Cardiac muscle cell (in vitro differentiated cells and primary cell): ENCODE measurements at places on chromosomes 2 and 18. TPM values are rescaled to one million over a fixed set of nuclear protein-coding genes. Genes with fewer than 3 reads are reported as not detected.
A peak's percentile ranks its signal among the peaks of the same experiment; 100 is the strongest.

The UGT1A8 gene
- not detected in 2 replicates for total RNA-seq

The GPR35 gene
- 0.70 and 5.1 TPM in 2 replicates for total RNA-seq

The KATNAL2 gene
- total RNA-seq = 4.8 and 19.6 TPM in 2 replicates

The B3GNT7 gene
- total RNA-seq = 7.7 and 15.8 TPM in 2 replicates

The VIL1 gene
- 0.63 and 1.1 TPM in 2 replicates for total RNA-seq

The SULT1C2 gene
- total RNA-seq = 3.2 and 3.8 TPM in 2 replicates

The POMC gene
- 2.8 and 3.9 TPM in 2 replicates for total RNA-seq

The GPR39 gene
- 7.3 and 10.9 TPM in 2 replicates for total RNA-seq

- H3K27ac ChIP-seq = no peak overlapping the region
- H3K27me3 ChIP-seq = no peaks in the 10 kb centered on the region
- peaks cover 2% of the 10 kb centered on the region for H3K4me1 ChIP-seq
- no peak for DNase-seq
- no peaks in the 10 kb centered on the region for H3K36me3 ChIP-seq
- no peak overlapping the region for H3K4me3 ChIP-seq
Measured at GRCh38 chr2:46174345-46175170, 122.6 kb upstream of the EPAS1 start.

DNA sequence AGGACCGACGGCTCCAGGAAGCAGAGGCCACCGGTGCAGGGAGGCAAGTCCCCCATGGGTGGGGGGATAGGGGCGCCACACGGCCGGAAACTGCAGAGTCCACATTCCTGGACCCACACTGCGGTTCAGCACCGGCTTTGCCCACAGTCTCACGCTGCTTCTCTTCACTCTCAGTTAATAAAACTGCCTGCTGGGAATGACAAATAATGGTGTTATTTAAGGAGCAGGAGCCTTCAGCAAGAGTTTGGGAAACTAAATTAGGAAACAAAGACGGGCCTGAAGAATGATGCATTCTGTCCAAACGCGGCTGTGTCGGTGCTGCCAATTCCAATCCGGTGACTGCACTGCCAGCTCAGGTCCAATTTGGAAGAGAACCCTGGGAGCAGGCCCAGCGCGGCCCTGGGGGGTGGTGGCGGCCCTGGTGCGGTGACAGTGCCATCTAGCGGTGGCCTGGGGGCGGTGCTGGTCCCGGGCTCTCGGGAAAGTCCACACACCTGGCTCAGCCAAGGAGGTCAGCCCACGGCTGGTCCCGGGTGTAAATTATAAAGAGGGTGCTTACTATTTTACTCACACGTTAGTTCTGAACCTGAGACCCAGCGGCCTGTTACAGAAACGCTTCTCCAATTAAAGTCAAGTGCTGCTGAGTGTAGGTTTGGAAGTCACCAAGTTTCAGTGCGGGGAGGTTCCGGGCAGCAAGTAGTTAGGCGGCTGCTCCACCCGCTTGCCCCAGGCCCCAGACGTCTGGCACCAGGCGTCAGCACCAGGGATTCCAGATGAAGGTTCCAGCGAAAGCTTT is 73.1 kb upstream of the PXDN start:
- H3K36me3 ChIP-seq = no peaks in the 10 kb centered on the region
- H3K27me3 ChIP-seq = no peaks in the 10 kb centered on the region
- peak; percentile 92 for DNase-seq
- H3K27ac ChIP-seq = peak overlapping the region; percentile 44
- H3K4me1 ChIP-seq = peaks cover 17% of the 10 kb centered on the region
- H3K4me3 ChIP-seq = no peak overlapping the region

GRCh38 chr2:102111823-102112222 is 30.7 kb upstream of the IL1R1 start:
- peak overlapping the region; percentile 56 for H3K27ac ChIP-seq
- no peak overlapping the region for H3K4me3 ChIP-seq
- no peaks in the 10 kb centered on the region for H3K36me3 ChIP-seq
- DNase-seq = peak; percentile 52
- H3K4me1 ChIP-seq = peaks cover 11% of the 10 kb centered on the region
- no peaks in the 10 kb centered on the region for H3K27me3 ChIP-seq

- H3K36me3 ChIP-seq = no peaks in the 10 kb centered on the region
- H3K4me3 ChIP-seq = no peak overlapping the region
- no peaks in the 10 kb centered on the region for H3K27me3 ChIP-seq
- DNase-seq = peak; percentile 77
- H3K27ac ChIP-seq = peak overlapping the region; percentile 29
- peaks cover 16% of the 10 kb centered on the region for H3K4me1 ChIP-seq
Measured at GRCh38 chr2:21715887-21716286, 592.1 kb downstream of the TDRD15 start.

GRCh38 chr2:236584521-236585384 is 15.1 kb downstream of the ACKR3 start:
- no peaks in the 10 kb centered on the region for H3K27me3 ChIP-seq
- no peak for DNase-seq
- H3K36me3 ChIP-seq = no peaks in the 10 kb centered on the region
- no peak overlapping the region for H3K27ac ChIP-seq
- no peak overlapping the region for H3K4me3 ChIP-seq

GRCh38 chr18:62596145-62597005 is 73.5 kb downstream of the ZCCHC2 start:
- no peaks in the 10 kb centered on the region for H3K4me1 ChIP-seq
- no peaks in the 10 kb centered on the region for H3K36me3 ChIP-seq
- DNase-seq = peak; percentile 63
- peak overlapping the region; percentile 37 for H3K4me3 ChIP-seq
- peaks cover 47% of the 10 kb centered on the region for H3K27me3 ChIP-seq

- DNase-seq = no peak
- H3K4me3 ChIP-seq = no peak overlapping the region
- H3K4me1 ChIP-seq = no peaks in the 10 kb centered on the region
Measured at GRCh38 chr2:236956641-236957040, 129.0 kb upstream of the COPS8 start.
